ENCODE measurements at places on chromosomes 3 and 15. TPM values are rescaled to one million over a fixed set of nuclear protein-coding genes. Genes with fewer than 3 reads are reported as not detected.

The PLA2G4E gene
- not detected for total RNA-seq

The ARGFX gene
- total RNA-seq = not detected

The FGF12 gene
- total RNA-seq = 2.0 TPM

The PRTG gene
- 2.7 TPM for total RNA-seq

The C2CD4A gene
- not detected for total RNA-seq

The CACNA2D2 gene
- total RNA-seq = 1.7 TPM

Data from subcutaneous adipose tissue (tissue), 4 donors.